Inflammatory macrophage (primary cell): ENCODE measurements at places on chromosomes 2 and 18.

DNA sequence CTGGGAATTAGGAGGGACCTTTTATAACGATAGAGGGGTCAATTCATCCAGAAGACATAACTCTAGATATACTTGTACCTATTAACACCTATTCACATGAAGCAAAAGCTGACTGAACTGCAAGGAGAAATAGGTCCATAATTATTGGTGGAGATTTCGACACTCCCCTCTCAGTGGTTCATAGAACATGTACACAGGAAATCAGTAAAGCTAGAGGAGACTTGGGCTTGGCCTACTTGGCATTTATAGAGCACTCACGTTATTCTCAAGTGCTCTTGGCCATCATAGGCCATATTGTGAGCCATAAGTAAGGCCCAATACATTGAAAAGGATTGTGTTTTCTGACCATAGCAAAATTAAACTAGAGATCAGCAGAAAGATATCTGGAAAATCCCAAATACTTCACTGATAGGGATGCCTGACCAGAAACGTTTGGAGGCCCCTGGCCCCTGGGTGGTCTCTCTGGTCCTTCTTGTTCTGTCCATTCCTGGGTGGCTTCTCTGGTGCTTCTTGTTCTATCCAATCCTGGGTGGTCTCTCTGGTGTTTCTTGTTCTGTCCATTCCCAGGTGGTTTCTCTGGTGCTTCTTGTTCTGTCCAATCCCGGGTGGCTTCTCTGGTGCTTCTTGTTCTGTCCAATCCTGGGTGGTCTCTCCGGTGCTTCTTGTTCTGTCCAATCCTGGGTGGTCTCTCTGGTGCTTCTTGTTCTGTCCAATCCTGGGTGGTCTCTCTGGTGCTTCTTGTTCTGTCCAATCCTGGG is 49.0 kb downstream of the SNED1 start:
- no peak for DNase-seq

DNA sequence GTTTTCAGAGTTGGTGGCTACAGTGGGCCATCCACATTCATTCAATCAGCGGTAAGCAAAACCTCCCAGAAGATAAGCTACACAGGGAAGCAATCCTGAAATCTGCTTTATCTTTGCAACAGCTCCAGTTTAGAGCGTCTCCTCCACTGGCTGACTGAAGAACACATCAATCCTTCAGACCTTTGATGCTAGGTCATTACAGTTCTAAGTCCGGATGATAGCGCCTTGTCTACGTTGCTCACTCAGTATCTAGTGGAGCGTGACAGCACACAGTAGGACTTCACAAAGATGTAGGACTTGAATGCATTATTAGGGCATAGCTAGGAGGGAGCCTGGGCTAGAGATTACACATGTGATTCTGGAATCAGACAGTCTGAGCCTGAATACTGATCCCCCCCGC is 5.0 kb downstream of the COLEC12 start:
- no peak for DNase-seq

DNA sequence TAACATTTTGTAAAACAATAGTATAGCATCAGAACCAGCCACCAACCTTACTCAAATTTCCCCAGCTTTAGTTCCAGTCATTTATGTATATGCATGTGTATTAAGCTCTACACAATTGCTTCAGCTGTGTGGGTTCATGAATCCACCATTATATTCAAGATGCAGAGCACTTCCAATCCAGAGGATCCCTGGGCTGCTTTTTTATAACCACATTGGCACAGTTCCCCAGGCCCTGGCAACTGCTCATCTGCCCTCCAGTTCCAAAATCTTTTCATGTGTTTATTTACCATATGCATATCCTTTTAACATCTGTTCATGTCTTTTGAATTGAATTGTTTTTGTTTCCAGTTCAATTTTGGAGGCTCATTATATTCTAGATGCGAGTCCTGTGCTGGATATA is 482.9 kb upstream of the HS6ST1 start:
- no peak for DNase-seq

DNA sequence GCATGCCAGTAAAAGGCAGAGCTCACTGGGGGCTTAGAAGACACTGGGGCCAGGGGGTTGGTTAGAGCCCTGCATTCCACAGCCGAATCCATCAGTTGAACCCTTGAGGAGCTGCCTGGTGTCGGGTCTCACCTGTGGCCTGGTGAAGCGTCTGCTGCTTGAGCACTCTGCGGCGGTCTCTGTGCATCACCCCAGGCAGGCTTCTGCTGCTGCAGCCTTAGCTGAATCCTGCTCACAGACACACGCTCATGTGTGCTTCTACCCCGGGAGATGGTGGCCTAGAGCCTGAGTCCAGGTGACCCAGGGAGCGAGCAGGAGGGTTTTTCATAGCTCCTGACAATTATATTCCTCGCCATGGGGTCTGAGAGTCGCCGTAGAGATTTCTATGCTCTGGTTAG is 192.1 kb downstream of the MGAT5 start:
- DNase-seq, result no peak

DNA sequence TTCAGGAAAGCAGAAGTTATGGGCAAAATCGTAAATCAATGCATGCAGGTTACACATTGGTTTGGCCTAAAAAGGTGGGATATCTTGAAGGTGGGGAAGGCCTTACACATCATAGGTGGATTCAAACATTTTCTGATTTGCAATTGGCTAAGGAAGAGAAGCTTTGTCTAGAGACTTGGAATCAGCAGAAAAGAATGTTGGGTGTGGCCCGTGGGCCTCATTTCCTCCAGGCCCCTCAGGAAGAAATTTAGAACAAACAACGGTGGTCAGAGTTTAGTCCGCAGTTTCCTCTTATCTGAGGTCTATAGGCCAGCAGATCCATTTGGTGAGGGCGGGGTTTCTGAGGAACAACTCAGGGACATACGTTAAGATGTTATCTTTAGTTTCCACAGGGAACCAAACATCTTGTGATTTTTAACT is 50.9 kb upstream of the AFF3 start:
- DNase-seq, result peak; percentile 21

DNA sequence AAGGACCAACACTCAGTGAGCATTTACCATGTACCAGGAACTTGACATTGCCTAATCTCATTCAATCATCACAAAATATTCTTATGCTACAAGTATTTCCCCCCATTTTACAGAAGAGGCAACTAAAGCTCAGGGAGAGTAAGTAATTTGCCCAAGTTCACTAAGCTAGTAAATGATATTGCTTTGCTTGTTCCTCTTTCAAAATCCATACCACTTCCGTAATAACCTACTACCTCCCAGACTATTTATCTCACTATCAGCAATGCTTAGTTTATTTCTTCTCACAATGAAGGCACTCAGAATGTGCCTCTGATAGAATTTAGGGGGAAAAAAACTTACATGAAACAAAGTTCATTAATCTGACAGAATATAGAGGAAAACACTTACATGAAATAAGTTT is 1070.9 kb upstream of the FANCL start:
- no peak for DNase-seq

GRCh38 chr2:12071318-12071717 is 324.9 kb downstream of the LPIN1 start:
- DNase-seq, result peak; percentile 20

- DNase-seq, result no peak
Observed at GRCh38 chr2:240822280-240822847, 2.3 kb upstream of the KIF1A start.

DNA sequence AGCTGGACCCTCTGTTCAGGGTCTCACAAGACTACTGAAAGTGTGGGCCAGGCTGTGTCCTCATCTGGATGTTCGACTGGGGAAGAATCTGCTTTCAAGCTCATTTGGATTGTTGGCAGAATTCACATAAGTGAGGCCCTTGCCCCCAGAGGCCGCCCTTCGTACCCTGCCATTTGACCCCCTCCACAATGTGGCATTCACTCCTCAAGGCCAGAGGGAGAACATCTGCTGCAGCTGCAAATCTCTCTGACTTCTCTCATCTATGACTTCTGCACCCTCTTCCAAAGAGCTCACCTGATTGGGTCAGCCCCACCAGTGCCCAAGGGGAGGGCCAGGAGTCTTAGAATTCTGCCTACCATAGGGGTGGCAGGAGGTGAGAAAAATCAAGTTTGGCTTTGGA is 3.9 kb upstream of the CNDP2 start:
- no peak for DNase-seq

DNA sequence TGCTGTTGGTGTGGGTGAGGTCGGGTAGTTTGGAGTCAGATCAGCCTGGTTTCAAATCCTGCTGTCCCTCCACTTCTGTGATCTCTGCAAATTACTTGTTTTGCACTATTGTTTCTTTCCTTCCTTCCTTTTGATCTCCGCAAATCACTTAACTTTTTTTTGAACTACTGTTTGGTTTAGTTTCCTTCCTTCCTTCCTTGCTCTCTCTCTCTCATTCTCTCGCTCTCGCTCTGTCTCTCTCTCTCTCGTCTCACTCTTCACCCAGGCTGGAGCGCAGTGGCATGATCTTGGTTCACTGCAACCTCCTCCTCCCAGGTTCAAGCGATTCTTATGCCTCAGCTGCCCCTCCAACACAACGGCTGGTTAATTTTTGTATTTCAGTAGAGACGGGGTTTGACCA is 141.6 kb upstream of the ITGA6 start:
- no peak for DNase-seq

GRCh38 chr2:207282916-207283315 is 117.2 kb upstream of the KLF7 start:
- DNase-seq, result peak; percentile 21

DNA sequence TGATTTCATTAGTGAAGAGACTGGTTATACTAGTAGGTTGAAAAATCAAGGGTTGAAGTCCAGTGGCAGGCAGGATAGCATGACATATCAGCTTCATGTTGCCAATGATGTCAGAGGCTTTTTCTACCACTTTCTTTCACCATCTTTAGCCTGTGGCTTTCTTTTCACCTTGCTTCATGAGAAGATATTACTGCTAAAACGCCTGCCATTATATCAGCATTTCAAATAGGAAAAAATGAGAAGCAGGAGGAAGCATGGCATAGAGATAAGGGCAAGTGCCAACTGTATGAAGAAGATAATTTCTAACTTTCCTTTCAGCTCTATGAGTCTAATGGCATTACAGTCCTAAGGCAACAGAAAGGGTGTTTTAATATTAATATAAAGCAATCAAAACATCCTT is 270.2 kb upstream of the SYT4 start:
- no peak for DNase-seq
